PC-9 (cell line): ENCODE measurements at places on chromosomes 1 and 21. TPM values are rescaled to one million over a fixed set of nuclear protein-coding genes. Genes with fewer than 3 reads are reported as not detected.

DNA sequence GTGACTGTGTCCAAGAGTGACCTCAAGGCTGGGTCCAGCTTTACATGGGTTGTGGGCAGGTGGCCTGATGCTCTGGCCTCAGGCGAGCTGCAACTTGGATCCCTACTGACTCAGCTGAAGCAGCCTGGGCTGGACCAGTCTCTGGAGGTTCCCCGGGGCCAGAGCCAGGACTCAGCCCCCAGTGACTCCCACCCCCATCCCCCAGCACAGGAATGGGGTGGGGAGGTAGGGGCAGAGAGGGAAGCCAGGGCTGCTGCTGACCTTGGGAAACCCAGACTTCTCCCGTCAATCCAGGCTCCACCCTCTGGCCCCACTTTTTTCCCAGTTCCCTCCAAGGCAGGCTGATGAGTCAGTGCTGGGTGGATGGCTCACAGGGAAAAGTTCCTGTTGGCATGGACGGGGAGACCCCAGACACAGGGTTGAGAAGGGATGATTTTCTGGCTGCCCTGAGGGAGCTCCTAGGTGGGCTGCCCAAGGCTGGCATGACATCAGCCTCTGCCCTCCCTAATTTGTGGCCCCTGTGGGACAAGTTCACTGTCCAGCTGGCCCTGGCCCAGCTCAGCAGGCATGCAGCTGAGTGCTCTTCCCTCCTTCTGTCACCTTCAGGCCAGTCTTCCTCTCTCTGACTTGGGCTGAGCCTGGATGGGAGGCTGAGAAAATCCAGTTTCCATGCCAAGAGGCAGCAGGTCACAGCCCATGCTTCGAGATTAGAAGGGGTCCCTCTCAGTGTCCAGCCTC lies 2.2 kb downstream of the ZC3H12A start:
- H3K27ac ChIP-seq = peak overlapping the region; percentile 96
- peak overlapping the region; percentile 94 for H3K4me3 ChIP-seq
- peaks cover 62% of the 10 kb centered on the region for H3K4me1 ChIP-seq
- peak; percentile 95 for DNase-seq

The FBXO2 gene
- 40.3 and 74.0 TPM in 2 replicates for total RNA-seq

The SMPDL3B gene
- total RNA-seq = 26.5 and 29.2 TPM in 2 replicates

- no peak overlapping the region for H3K27ac ChIP-seq
- DNase-seq = no peak
- peaks cover 5% of the 10 kb centered on the region for H3K36me3 ChIP-seq
These were observed 17.0 kb downstream of the AGT start for GRCh38 chr1:230696722-230697437.

The FRRS1 gene
- total RNA-seq = 4.1 and 7.3 TPM in 2 replicates

The CFHR5 gene
- not detected in 2 replicates for total RNA-seq

DNA sequence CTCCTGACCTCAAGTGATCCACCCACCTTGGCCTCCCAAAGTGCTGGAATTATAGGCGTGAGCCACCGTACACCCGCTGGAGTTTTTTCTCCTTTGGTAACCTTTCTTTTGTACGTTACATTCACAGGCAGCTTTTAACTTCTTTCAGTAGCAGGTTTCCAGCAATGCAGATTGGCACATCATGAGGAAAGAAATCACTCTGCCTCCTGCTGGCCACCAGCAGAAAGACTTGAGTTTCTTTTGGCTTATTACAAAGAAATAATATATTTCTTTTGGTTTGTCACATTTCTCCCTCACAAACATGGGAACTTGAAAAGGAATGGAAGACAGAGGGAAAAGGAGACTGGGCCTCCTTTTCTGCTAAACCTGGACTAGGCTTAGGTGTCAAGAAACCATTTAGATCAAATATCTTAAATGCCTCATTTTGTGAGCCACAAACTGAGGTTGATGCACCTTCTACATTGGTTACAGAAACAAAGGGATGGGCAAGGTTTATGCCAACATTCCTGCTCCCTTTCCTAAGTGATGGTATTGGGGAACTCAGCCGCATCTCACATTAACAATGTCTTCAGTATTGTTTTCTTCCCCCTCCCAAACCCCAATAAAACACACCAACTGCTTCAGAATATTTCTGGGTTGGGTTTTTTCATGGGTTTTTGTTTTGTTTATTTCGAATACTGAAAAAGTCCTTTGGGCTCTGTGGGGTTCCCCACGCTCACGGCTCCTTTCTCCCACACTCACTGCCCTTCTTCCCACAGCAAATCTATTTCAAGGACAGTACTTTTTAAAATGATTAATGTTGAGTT lies 7.7 kb downstream of the ENSA start:
- no peaks in the 10 kb centered on the region for H3K27me3 ChIP-seq
- peaks cover 57% of the 10 kb centered on the region for H3K4me1 ChIP-seq
- H3K4me3 ChIP-seq = no peak overlapping the region
- DNase-seq = no peak
- peak overlapping the region; percentile 9; the same call in 1 of the 2 replicates for H3K27ac ChIP-seq

DNA sequence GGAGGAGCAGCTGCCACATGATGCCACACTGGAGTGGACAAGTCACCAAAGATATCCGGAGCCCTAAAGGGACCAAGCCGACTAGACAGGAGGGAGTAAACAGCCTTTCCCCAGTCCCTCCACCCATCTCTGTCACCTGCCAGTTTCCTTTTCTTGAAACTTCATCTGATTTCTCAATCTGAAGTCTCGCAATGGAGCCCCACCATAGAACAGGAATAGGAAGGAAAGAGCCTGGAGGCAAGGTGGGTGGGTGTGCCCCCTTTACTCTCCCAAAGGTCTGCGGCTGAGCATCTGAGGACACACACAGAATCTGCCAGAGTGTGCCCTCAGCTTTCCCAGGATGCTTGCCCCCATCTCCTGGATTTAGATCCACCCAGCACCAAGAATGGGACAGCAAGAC lies at the start of gene FCGR3B:
TSS of gene FCGR3B (minus strand) at position 101 of the 400 bp plus-strand sequence. CDS start at position 19, 82 bp downstream.
- DNase-seq = no peak
- no peaks in the 10 kb centered on the region for H3K27me3 ChIP-seq
- H3K27ac ChIP-seq = no peak within 1 kb of the TSS
- no peak within 1 kb of the TSS for H3K4me3 ChIP-seq

DNA sequence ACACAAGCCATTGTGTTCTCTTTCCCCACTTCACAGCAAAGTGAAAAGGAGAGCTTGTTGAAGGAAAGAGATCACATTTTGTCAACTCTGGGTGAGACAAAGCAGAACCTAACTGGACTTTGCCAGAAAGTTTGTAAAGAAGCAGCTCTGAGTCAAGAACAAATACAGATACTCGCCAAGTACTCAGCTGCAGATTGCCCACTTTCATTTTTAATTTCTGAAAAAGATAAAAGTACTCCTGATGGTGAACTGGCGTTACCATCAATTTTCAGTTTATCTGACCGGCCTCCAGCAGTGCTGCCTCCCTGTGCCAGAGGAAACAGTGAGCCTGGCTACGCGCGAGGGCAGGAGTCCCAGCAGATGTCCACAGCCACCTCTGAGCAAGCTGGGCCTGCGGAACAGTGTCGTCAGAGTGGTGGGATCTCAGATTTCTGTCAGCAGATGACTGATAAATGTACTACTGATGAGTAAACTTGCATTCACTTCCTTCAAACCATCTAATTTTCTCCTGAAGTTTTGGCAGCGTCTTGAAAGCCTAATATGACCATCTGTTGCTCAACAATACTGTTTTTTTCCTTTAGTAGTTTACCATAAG lies 43.7 kb downstream of the BACH1 start:
- DNase-seq = peak; percentile 37
- H3K4me3 ChIP-seq = no peak overlapping the region
- H3K27me3 ChIP-seq = no peaks in the 10 kb centered on the region
- H3K27ac ChIP-seq = 0 out of 2 replicates have a peak overlapping the region, but pooled peaks have one; percentile 41
- H3K36me3 ChIP-seq = peaks cover 18% of the 10 kb centered on the region
- H3K4me1 ChIP-seq = no peaks in the 10 kb centered on the region

The KIF2C gene
- total RNA-seq = 103 and 119 TPM in 2 replicates

The FLG2 gene
- not detected in 2 replicates for total RNA-seq

The PIGP gene
- 10.1 and 20.9 TPM in 2 replicates for total RNA-seq

DNA sequence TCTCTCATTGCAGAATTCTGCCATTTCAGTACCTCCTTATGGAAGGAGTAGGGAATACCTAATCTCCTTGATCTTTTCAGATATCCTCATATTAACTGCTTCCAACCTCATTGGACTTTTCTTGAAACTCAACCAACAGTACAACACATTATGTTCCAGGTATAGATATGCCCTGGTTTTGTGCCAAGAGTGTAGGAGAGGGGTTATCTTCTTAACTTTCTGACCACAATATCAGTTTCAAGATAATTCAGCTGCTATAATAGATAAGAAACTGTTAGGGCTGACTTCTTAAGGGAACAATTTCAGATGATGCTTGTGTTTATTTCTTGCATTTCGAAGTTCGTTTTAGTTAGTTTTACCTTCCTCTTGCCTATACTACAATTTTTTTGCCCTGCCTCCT lies 2.1 kb upstream of the LPGAT1 start:
- no peak for DNase-seq
- H3K36me3 ChIP-seq = no peaks in the 10 kb centered on the region
- H3K4me1 ChIP-seq = peaks cover 15% of the 10 kb centered on the region; the same call in 1 of the 2 replicates
- no peak overlapping the region for H3K27ac ChIP-seq
- H3K4me3 ChIP-seq = no peak overlapping the region

DNA sequence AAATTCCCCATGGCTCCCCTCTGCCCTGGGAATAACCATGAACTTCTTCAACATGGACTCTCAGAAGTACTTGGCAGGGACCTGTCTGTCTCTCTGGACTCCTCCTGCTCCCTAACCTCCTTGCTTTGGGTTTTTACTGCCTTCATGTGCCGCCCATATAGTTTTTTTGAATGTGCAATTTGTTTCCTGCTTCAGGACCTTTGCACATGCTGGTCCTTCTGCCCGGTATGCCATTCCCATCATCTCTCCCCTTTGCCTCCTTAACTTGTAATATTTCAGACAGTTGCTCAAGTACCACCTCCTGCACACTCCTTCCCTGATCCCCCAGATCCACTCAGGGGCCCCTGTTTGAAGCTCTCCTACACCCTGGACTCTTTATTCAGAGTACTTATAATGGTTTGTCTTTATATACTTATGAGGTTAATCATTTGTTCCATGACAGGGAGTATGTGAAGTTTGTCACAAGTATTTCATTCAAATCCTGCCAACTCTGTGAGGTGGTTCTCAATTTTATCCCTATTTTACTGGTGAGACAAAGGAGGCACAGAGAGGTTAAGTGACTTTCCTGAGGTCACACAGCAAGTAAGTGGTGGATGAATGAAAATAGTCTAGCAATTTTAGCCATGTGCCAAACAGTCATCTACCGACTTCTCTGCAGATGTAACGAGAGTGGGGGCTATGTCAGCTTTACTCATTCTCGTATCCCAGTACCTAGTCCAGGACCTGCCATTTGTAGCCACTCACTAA lies 180.7 kb downstream of the TRABD2B start:
- H3K27me3 ChIP-seq = peaks cover 5% of the 10 kb centered on the region; the same call in 1 of the 2 replicates
- no peaks in the 10 kb centered on the region for H3K4me1 ChIP-seq
- no peak for DNase-seq

GRCh38 chr1:1616045-1616790 lies 918 bp downstream of the MIB2 start:
- DNase-seq = peak; percentile 56
- H3K36me3 ChIP-seq = no peaks in the 10 kb centered on the region
- no peak overlapping the region for H3K27ac ChIP-seq
- peak overlapping the region; percentile 79 for H3K4me3 ChIP-seq
- H3K27me3 ChIP-seq = no peaks in the 10 kb centered on the region

DNA sequence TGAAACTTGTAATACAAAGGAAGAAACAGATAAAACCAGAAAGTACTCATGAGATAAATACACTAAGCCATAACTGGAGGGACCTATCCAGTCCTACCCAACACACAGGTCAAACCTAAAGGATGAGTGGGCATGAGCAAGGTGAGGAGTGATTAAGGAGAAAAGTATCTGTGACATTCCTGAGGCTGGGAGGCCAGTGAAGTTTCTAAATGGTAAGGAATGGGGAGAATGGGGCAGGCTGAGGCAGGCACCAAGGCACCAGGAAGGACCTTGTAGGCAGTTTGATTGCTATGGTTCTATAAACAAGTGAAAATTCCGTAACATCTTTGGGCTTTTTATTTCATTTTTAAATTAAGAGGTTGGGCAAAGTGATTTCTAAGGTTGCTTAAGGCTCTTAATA lies 10.4 kb downstream of the DDX59 start:
- no peaks in the 10 kb centered on the region for H3K27me3 ChIP-seq
- peak; percentile 77 for DNase-seq
- H3K4me3 ChIP-seq = no peak overlapping the region
- peaks cover 37% of the 10 kb centered on the region for H3K4me1 ChIP-seq
- peaks cover 58% of the 10 kb centered on the region for H3K36me3 ChIP-seq
